Cardiac fibroblast (primary cell): ENCODE measurements at places on chromosomes 6 and 20.
A peak's percentile ranks its signal among the peaks of the same experiment; 100 is the strongest.

GRCh38 chr6:18415671-18416340, 28.7 kb downstream of the RNF144B start:
- no peak for DNase-seq

- no peak for DNase-seq
These were observed 14.3 kb upstream of the SGK2 start for GRCh38 chr20:43544501-43544900.

- no peak for DNase-seq
These were observed 149.4 kb downstream of the CD24 start for GRCh38 chr6:106825156-106825555.

- DNase-seq, result no peak
These were observed 35.4 kb downstream of the GCNT2 start for GRCh38 chr6:10556589-10556988.

GRCh38 chr6:158226655-158227512, 58.7 kb downstream of the GTF2H5 start:
- no peak for DNase-seq

- DNase-seq, result no peak
These were observed 12.1 kb upstream of the TAGAP start for GRCh38 chr6:159056899-159057298.

GRCh38 chr20:44805979-44806620, 4.2 kb downstream of the RIMS4 start:
- peak; percentile 12 for DNase-seq

DNA sequence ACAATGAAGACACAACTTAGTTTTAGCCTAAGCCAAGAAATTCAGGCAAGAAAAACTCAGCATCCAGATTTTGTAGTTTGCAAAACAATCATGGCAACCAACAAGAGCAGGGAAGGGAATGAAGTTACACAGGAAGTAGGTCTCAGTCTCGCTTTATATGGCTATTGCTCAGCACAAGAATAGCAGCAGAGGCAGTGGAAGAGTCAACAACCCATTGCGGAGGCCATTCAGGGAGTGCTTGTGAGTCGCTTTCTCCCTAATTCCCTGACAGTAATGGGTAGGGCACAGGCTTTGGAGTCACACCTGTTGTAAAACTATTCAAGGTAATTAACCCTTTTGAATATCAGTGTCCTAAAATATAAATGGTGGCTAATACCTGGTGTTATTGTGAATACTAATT, 238.5 kb downstream of the HDGFL1 start:
- DNase-seq, result no peak

DNA sequence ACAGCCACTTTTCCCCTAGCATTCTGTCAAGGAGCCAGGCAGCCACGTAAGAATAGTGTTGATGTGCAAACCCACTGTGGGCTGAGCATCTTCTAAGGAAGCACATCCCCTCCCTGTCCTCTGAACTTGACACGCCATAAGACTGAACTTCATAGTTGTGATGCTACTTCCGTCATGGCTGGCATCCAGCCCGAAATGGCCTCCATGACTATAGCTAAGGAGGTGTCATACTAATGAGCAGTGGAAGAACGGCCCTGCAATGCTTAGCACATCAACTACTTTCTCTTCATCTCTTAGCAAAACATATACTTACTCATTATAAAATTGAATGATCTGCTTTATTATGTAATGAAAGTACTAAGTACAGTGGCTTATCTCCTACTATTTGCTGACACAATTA, 110.2 kb downstream of the GJA10 start:
- no peak for DNase-seq

DNA sequence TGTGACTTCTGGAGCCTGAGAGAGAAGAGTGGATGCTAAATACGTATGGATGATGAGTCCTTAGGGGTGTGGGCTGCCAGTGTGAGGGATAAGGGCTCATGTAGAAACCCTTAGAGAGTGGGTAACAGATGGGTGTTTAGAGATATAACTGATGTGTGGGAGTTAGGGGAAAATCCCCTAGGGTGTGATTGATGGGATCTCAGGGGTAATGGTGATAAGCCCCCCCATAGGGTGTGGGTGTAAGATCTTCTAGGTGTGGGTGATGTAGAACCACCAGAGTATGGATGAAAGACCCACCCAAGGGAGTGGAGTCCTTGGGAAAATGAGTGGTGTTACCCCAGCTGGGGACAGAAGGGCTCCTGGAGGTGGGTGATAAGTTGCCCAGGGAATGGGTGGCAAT, 26.3 kb downstream of the SLC12A5 start:
- no peak for DNase-seq

- peak; percentile 62 for DNase-seq
These were observed 208.7 kb downstream of the PHF3 start for GRCh38 chr6:63844287-63844686.

GRCh38 chr6:66199171-66199570, 492.1 kb upstream of the EYS start:
- DNase-seq, result no peak

DNA sequence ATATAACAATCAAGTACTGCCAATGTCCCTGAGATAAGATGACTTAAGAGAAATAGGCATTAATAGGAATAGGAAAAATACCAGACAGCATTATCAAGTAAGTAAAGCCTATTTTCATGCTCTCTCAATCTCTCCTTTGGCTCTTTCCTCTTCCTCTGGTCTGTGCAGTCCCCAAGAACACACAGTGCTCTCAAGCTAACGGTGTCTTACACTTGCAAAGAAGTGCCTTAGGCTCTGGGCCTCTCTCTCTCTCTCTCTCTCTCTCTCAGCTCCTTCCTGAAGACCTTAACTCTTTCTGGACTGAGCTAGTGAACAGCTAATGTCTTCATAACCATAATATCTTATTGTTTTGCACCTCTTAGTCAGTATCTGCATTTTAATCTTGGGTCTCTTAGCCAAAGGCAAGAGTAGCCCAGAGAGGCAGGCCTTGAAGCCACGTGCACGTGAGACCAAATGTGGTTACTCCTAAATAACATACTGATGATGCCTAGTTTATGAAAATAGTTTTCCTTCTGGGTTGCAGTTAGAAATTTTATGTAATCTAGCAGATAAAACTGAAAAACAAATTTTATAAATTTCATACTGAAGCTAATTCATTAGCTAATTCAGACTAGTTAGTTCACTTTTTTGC, 70.8 kb downstream of the TPD52L1 start:
- no peak for DNase-seq

DNA sequence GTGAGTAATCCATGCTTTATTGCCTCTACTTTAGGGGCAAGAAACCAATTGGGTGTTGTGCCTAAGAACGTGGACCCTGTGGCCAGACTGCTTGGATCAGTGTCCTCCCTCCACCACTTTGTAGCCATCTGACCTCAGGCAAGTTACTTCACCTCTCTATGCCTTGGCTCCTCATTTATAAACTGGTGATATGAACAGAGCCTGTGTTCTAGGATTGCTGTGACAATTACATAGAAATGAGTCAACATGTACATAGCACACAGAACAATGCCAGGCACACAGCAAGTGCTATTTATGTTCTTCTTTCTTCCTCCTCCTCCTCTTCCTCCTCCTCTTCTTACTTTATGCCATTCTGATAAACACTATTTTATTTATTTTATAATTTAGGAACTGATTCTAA, 339.4 kb downstream of the CD83 start:
- no peak for DNase-seq

DNA sequence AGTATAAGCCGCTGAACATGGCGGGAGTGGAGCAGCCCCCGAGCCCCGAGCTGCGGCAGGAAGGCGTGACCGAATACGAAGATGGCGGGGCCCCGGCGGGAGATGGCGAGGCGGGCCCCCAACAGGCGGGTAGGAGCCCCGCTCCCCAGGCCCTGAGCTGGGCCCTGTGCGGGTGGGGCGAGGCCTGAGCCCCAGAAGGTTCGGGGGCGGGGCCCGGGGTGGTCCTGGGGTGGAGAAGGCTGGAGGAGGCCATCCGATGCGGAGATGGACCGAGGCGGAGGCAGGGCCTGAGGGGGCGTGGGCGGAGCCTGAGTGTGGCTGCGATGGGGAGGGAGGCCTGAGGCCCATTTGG, 7.1 kb downstream of the L3MBTL1 start:
- DNase-seq, result no peak

DNA sequence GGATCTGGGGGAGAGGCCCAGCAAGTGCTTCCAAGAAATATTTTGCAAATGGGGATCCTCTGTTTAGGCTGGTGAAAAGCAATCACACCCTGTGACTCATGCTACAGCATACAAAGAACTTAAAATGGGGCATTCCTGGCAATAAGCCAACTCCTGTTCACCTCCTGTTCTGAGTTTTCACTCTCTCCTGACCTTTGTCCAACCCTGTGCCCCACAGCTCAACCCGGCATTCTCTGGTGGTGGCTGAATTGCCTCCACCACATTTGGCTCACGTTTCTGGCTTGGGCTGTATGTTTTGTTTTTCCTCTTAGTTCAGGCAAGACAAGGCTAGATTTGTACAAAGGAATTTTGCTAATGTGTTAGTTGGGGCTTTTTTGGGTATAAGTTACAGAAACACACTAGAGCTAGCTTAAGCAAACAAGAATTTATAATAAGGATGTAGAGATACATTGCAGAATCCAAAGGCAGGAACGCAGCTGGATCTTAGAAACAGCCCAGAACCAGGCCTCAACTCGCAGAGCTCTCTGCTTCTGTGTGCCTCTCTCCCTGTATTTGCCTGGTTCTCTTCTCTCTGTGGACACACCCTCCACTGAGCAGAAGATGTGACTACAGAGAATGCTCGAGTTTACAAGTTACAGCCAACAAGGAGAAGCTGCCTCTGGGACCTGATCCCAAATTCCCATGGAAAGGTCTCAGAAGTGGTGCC, 9.4 kb downstream of the ABCC10 start:
- peak; percentile 97 for DNase-seq

DNA sequence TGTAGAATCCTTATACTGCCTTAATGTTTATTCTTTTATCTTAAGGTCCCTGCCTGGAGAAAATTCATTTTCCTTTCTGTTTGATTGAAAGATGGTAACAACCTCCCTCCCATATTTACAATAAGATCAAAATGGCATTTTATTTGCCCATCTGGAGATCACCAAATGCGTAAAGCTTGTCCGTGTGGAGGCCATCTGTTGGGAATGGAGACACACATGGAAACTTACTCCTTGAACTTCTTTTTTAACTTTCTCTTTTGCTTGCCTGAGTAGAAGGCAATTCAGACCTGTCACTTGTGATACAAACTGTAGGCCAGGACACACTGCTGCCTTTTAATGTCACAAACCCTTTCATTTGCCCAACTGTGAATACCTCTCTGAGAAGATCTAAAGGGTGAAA, 144.8 kb upstream of the CEP162 start:
- DNase-seq, result no peak

DNA sequence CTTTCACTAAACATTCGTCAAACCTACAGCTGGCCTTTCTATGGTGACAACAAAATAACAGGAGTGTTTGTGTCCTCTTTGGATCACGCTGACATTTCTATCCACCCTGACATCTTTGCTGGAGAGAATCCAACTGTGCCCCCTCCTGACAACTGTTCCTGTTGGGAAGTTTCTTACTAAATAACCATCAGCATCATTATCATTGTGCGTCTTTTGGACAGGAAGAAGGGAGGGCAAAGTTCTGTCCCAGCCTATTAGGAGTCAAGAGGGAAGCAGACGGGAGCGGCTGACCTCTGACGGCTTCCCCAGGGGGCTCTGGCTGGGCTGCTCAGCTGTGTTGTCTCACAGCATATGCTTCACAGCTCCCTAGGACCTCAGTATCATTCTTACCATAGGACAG, 195.9 kb upstream of the SULF2 start:
- no peak for DNase-seq

DNA sequence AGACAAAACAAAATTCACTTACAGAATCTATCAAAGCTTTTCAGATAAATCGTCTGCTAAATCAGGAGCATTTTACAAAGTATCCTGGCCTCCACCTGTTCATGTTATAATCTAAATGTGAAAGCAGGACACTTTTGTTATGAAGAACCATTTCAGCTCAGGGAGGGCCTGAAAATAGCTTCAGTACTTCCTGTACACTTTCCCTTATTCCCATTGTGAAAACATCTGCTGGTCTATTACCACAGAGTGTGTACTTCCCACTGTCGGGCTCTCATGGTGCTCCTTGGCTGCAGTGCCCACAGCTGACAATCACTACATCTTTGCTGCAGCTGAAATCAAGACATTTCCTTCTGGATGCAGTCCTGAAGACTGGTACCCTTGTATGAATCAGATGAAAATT, 128.1 kb downstream of the OPRM1 start:
- no peak for DNase-seq

- DNase-seq, result peak; percentile 36
These were observed 15.1 kb upstream of the HIVEP2 start for GRCh38 chr6:142960098-142960497.

- DNase-seq, result no peak
These were observed 113.0 kb downstream of the EDN3 start for GRCh38 chr20:59413326-59413865.

GRCh38 chr6:169903122-169903521, 151.7 kb downstream of the ERMARD start:
- DNase-seq, result no peak

- DNase-seq, result no peak
These were observed 383.0 kb upstream of the ID4 start for GRCh38 chr6:19454001-19454720.

DNA sequence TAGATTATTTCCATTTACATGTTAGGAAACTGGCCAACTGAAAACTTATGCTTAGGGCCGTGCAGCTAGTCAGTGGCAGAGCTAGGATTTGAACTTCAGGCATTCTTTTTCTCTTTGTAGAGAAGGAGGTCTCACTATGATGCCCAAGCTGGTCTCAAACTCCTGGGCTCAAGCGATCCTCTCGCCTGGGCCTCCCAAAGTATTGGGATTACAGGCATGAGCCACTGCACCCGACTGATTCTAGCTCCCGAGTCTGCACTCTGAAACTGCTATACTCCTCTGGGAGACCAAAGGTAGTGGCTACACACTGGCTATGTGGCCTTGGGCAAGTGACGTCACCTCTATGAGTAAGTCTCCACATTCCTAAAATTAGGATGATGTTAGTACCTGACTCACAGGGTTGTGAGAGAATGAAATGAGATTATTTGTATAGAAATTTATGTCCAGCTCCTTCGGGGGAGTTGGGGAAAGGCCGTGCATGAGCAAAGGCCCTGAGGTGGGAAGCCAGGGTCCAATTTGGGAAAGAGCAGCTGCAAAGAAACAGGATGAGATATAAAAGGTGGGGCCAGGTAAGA, 6.4 kb downstream of the PLTP start:
- peak; percentile 89 for DNase-seq

- DNase-seq, result peak; percentile 46
These were observed at the start of gene SLC18B1 for GRCh38 chr6:132797951-132798868. SLC18B1 (minus strand) TSS chr6:132798637; CDS start chr6:132798456, 181 bp downstream.

- peak; percentile 30 for DNase-seq
These were observed 4.4 kb upstream of the PRIM2 start for GRCh38 chr6:57313009-57313408.
